ENCODE measurements at places on chromosomes 13 and 19.

DNA sequence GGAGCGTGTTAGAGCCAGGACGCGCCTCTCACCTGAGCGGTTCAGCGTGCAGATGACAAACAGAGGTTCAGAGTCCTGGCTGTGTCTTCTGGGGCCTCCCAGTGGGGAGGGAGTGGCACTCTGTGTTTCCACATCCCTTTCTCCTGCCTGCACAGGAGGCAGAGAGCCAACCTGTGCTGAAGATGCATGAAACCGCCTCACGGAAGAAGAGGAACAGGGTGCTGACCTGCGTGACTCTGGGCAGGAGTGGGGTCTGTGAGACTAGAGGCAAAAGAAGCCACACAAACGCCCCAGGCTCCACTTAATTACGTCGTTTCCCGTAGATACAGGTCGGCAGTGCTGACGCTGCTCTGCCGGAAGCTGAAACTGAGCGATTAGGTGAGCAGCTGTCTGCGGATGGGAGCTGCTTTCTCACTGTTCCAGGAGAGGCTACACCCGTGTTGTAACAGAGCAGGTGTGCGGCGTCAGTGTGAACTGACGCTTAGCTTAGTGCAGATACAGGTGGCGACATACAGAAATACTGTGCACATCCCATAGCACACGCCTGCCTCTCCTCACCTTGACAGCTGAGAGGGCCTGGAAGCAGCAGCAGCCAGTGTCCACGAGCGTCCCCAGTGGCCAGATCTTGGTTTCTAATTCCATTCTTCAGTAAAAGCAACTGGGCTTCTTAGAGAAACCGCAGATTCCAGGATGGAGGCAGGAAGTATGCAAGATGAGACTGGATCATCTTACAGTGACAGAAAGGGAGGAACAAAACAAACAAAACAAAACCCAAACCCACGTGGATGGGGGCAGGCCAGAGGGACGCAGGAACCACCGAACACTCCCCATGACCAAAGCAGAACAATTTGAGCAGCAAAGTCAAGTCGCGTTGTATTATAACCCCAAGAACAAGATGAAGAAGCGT, 37.7 kb upstream of the MCF2L start:
- DNase-seq, result no peak

DNA sequence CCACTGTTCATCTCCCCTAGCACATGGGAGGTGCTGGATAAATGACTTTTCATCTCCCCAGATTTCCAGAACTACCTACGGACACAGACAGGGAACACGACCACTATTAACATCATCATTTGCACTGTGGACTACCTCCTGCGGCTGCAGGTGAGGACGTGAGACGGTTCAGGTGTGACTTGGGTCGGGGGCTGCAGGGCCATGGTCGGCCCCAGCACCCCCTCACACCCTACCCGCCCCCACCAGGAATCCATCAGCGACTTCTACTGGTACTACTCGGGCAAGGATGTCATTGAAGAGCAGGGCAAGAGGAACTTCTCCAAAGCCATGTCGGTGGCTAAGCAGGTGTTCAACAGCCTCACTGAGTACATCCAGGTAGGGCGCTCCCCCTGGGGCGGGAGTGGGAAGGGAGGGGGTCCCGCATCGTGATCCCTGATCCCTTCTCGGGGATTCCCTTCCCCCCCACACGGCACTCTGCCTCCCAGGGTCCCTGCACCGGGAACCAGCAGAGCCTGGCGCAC, 74.4 kb downstream of the MAP4K1 start:
- DNase-seq, result no peak

DNA sequence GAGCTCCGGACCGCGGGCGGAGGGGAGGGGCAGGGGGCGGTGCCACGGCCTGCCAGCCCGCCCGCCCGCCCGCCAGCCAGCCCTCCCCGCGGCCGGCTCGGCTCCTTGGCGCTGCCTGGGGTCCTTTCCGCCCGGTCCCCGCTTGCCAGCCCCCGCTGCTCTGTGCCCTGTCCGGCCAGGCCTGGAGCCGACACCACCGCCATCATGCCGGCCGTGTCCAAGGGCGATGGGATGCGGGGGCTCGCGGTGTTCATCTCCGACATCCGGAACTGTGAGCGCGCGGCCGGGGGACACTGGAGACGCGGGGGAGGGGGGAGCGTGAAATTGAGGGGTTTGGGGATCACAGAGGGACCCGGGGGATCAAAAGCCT, at the start of gene AP2A1:
TSS of gene AP2A1 (plus strand) at position 72 of the 370 bp plus-strand sequence. CDS start at position 205, 133 bp downstream.
- DNase-seq, result no peak

- DNase-seq, result no peak
Measured at GRCh38 chr19:709965-710571, 1.3 kb downstream of the PALM start.

- DNase-seq, result no peak
Measured at GRCh38 chr19:46472592-46472991, 1.2 kb upstream of the PNMA8A start.

GRCh38 chr13:48068036-48068435, 26.9 kb downstream of the MED4 start:
- no peak for DNase-seq

GRCh38 chr13:94344126-94344818, 135.2 kb downstream of the DCT start:
- DNase-seq, result no peak

DNA sequence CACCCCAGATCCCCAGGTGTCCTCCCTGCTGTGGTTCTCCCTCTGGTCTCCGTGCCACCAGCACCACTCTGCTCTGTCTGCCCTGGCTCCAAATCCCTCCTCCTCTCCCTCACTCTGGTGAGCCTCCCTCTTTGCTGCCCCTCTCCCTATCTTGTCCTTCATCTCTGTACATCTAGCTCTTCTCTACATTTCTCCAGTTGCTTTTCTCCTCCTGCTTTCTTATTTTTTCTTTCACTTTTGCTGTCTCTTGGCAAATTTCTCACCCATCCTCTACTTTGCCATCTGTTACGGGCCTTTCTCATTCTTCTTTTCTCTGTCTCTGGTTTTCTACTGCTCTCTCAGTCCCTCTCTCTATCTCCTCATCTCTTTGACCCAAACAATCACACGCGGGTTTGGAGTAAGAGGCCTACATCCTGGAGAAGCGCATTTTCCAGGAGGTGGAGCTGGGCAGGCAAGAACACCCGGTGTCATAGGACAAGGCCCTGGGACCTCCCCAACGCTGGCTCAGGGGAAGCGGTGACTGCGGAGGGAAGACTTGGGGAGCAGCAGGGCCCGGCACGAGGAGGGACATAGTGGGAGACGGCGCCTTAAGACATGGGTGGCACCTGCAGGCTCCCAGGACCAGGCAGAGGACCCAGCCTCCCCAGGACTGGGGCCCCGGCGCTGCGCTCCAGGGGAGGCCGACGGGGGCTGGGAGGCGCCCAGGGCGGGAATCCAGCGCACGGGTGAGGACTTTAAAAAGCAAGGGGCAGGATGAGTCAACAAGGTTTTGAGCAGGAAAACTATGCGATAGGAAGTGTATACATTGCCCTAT, 9.9 kb downstream of the ZNF611 start:
- DNase-seq, result no peak

DNA sequence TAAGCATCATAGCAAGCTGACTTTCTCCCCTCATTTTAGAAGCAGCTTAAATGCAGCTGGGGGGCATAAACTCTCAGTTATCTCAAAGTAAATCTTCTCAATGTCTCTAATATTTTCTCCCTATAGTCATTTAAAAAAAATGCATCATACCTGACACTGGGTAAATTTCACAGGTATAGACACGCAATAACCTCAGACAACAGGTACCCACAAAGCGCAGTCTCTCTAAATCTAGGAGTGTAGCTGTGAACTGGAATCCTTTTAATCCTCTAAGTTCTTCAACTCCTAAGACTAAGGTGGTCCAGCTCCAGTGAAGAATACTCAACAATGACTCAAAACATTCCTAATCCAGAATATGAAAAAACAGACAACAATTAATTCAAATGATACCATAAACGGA, 141.2 kb downstream of the MYCBP2 start:
- no peak for DNase-seq

GRCh38 chr19:49006905-49007304, 10.0 kb downstream of the LHB start:
- DNase-seq, result no peak

DNA sequence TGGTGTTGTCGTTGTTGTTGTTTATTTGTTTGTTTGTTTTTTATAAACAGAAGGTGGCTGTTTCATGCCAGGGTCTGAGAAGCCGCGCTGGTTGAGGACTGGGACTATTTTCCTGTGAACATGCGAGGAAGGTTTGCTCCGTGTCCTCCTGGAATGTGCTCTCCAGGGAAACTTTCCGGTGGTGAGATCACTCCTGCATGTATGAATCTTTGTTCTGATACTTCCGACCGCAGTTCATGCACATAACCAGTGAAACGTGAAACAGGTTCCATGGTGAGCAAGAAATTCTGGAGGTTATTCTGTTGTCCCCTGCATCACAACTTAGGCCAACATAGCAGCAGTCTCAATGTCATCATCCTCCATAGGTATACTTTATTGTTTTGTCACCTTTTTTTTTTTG, 187.6 kb upstream of the ARGLU1 start:
- DNase-seq, result no peak

GRCh38 chr13:98484289-98485219, 92.4 kb downstream of the STK24 start:
- DNase-seq, result peak; percentile 66

GRCh38 chr13:74166261-74167004, 32.2 kb upstream of the KLF12 start:
- no peak for DNase-seq

DNA sequence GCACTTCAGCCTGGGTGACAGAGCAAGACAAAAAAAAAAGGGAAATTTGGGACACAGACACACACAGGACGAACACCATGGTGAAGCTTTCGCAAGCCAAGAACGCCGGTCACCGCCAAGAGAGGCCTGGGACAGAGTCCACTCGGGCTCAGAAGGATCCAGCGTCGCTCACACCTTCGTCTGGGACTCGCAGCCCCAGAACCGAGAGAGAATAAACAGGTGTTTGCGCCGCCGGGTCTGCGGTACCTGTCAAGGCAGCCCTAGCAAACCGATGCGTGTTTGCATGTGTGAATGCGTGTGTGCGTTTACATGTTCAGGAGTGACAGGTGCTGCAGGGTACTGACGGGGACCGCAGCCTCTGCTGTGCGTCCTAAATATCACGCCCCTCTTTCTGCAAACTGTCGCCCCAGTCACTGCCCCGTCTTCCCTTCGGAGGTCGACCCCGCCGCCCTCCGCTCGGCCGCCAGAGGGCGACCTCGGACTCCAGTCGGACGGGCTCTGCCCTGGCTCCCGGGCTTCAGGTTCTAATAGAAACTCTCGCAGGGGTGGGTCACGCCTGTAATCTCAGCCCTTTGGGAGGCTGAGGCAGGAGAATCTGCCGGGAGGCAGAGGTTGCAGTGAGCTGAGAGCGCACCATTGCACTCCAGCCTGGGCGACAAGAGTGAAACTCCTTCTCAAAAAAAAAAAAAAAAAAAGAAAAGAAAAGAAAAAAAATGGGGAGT, 11.8 kb upstream of the CSNK1G2 start:
- peak; percentile 80 for DNase-seq

- no peak for DNase-seq
Measured at GRCh38 chr13:113804017-113804702, 45.1 kb downstream of the TMEM255B start.

GRCh38 chr19:15248648-15249527, 16.6 kb upstream of the EPHX3 start:
- no peak for DNase-seq

GRCh38 chr13:72590091-72590740, 137.2 kb downstream of the MZT1 start:
- no peak for DNase-seq

DNA sequence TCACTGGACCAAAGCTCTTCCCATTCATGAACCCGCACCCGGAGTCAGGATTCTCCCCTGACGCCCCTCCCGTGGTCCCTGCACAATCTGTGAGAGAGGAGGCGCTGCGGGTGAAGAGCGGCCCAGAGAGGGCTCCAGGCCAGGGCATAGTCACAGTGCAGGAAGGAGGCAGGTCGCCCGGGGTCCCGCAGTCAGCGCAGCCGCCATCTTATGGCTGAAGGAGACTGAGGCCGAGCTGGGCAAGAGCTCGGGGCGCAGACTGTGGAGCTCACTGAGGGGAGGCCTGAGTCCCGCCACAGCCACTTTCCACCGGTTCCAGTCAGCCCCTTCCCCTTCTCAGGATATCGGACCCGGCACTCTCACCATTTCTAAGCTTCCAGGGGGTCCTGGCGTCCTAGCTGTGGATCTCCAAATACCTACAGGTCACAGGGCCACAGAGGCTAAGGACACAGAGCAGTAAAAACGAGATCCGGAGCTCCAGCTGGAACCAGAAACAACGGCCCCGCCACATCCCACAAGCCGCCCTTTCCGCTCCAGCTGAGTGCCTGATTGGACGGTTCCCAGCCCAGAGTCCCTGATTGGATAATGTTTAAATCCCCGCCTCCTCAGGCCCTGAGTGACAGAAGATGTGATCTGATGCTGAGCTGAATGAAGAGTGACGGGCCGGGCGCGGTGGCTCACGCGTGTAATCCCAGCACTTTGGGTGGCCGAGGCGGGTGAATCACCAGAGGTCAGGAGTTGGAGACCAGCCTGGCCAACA, at the start of gene ZNF99:
TSS of gene ZNF99 (minus strand) at position 501 of the 760 bp plus-strand sequence. CDS start at position 366, 135 bp downstream.
- no peak for DNase-seq

Data from T-helper 9 cell (primary cell).